ENCODE measurements at places on chromosomes 11 and 22.

DNA sequence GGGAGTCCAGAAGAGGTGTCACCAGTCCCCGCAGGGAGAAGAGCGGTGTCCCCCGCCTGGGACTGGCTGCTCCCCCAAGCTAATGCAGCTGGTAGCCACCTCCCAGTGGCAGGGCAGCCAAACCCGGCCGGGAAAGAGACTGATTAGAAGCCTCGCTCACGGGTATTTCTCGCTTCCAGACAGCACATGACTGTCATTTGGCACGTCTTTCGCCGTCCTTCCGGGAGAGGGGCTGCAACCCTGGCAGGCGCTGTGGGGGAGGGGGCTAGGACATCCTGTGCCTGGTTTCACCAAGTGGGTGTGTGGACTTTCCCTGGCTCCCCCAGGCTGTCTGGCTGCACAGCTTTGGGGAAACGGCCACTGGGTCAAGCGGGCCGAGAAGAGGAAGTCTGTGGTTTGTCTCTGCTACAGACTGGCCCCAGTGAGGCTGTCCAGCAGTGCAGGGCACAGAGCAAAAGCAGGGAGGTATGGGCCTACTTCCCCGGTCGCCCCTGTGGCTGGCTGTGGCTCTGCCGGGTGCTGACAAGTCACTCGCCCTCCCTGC is 3.8 kb downstream of the CD81 start:
- peak; percentile 92 for DNase-seq

DNA sequence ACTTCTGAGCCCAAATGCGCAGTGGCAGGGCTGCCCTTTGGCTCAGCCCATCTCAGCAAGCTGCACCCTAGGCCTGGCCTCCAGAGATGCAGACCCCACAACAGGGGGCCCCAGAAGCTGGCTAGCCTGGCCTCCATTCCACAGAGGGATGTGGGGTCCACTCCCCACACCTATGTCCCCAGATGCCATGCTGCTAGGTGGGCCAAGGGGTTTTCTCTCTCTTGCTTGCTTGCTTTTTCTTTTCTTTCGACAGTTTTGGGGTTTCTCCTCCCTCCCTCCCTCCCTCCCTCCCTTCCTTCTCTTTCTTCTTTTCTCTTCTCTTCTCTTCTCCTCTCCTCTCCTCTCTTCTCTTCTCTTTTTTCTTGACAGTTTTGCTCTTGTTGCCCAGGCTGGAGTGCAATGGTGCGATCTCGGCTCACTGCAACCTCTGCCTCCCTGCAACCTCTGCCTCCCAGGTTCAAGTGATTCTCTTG is 9.6 kb downstream of the SCARF2 start:
- DNase-seq, result no peak

DNA sequence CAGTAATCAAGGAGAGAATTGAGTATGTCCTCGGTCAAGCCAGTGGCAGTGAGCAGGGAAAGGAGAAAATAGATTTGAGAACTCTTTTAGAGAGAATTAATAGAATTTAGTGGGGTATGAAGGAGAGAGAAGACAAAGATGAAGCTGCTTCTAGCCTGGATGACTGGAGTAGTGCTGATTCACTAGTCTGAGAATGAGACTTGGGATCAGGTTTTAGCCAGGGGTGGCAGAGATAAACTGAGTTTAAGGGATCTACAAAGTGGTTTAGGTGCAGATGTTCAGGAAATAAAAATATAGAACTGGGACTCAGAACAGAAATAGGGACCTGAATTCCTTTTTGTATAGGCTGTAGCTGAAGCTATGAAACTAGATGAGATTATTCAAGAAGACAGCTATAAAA is 17.6 kb downstream of the HORMAD2 start:
- no peak for DNase-seq

DNA sequence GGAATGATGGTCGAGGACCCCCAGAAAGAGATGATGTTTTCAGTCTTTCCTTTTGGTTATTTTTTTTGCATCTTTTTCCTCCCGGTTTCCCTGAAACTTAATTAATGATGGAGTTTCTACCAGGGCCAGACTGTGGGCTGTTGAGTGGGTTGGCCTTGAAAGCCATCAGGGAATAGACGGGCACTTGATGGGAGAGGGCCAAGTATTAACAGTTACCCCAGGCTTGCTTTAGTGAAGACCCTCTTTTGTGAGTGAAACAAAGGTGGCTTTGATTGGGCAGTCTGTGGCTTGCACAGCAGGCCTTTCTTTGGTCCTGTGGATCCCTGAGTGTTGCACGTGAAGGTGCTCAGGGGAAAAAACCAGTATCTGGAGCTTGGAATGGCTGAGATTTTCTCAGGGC is 56.9 kb downstream of the AMOTL1 start:
- no peak for DNase-seq
